T1000 (cell line): ENCODE measurements at places on chromosomes 16 and 17.

- no peak for DNase-seq
Observed at GRCh38 chr16:85057212-85057889, 29.8 kb downstream of the KIAA0513 start.

DNA sequence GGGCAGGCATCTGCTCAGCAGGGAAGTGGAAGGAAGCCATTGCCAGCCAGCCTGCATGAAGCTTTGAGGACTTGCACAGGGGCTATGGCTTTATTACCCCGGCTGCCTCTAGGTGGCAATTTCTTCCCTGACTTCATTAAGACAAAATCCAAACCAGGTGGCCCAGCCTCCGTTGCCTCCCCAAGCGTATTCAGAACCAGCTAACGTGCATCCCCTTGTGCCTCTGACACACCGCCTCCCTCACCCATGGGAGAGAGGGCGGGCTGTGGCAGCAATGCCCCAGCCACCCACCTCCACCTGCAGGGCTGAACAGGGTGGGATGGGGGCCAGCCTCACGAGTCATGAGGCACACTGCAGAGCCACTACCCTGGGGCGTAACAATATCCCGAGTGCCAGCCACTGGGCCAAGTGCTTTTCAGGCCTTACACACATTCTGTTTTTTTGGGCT, 6.8 kb downstream of the KIFC3 start:
- DNase-seq = no peak

DNA sequence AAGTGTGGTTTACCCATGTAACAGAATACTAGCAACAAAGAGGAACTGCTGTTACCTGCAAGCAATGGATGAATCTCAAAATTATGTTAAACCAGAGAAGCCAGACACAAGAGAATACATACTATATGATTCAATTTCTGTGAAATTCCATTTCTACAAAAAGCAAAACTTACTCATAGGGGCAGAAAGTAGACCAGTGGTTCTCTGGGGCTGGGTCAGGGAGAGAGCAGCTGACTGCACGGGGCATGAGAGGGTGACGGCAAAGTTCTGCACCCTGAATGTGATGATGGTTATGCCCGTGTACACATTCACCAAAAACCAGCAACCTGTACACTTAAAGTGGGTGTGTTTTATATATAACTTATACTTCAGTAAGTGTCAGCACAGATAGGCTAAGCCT, 3.1 kb downstream of the ZNF843 start:
- no peak for DNase-seq

DNA sequence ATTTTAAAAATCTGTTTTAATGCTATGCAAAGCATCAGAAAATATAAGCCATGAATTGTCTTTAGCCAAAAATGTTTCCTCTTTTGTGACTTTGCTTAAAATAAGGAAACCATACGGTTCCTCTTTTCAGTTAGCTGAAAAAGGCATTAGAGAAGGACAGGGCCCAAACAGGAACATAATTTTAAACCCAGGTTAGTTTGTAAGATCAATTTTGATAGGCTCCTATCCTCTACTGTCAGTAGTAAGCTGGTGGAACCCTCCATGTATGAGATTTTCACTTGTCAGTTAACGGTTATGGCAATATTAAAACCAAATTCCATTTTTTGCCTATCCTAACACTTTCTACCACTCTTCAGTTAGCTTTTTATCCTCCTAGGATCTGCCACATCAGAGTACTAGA, 4.3 kb downstream of the EVI2B start:
- no peak for DNase-seq

GRCh38 chr17:76071531-76072147, 678 bp downstream of the SRP68 start:
- DNase-seq = no peak

DNA sequence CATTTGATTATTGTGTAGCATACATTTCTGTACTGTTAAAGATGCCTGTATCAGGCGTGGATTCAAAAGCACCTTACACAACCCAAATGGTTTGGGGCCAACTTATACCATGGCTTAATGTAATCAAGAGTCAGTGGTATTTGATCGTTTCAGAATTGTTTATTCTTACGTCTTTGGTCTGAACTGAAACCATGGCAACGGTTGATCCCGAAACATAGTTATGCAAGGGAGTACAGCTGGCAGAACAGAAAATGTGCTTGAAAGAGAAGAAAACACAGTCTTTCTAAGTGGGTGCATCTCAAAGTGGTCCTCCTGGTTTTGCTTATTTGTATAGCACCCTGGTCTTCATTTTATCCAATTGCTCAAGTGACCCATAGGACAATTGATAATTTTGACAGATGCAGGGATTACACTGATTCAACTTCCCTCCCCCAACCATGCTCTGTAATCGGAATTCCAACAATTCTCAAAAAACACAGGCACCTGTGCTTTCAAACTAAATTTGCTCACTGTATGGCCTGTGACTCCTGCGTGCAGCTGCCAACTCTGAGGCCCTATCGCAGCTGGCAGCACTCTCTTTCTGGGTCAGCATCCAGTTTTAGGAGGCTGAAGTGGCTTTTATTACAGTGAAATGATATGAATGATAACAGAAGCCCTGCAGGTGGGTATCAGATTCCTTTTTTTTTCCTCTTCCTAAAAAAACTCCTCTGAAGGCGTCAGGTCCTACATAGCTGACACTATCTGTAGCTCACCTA, 77.0 kb upstream of the AXIN2 start:
- no peak for DNase-seq

- DNase-seq = no peak
Observed at GRCh38 chr16:35149550-35149949, 1690.1 kb downstream of the TP53TG3F start.

DNA sequence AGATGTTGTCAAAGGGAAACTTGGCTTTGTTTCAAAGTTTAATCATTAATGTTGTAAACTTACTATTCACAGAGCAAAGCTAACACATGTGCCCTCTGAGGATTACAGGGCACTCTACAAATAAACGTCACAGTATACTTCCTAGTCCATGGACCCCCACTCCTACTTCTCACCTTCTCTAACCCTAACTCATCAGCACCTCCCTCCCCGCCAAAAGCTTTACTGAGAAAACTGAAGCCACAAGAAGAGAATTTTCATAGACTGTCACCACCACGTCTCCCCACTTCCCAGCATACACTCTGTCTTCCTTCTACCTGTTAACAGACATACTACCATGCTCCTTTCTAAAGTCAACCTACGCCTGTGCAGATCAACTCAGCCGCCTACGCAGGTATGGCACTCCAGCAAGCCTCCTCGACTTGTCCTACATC, 29.0 kb downstream of the HELZ start:
- no peak for DNase-seq

- no peak for DNase-seq
Observed at GRCh38 chr16:31224092-31224955, 7.4 kb upstream of the PYDC1 start.

GRCh38 chr16:74252329-74252728, 44.3 kb upstream of the PSMD7 start:
- no peak for DNase-seq

- no peak for DNase-seq
Observed at GRCh38 chr17:72294487-72294893, 173.7 kb downstream of the SOX9 start.

DNA sequence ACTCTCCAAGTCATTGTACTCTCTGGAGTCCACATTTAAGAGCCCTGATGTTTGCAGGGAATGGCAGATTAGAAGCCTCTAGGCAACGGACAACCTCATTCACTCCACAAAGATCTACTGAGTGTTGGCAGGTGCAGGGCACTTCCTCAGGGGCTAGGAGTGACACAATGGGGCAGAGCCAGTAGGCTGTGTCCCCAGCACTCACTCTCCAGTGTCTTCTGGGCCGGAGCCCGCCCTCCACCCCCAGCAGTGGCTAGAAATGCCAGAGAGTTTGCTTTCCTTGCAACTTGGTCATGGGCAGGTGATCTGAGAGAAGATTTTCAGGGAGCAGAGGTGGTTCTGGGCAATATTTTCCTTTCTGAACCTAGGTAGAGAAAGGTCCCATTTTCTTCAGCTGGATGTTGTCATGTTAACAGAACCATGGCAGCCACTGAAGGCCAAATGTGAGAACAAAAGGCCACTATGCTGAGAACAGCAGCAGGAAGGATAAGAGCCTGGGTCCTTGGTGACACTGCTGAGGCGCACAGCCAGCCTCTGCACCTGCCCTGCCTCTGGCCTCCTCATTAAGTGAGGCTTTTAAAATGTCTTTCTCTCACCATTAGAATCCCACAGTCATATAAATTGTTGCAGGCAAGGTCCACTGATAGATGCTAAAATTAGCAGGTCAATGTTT, 96.2 kb downstream of the USP31 start:
- DNase-seq = no peak

- DNase-seq = no peak
Observed at GRCh38 chr16:49129935-49130334, 151.7 kb downstream of the CBLN1 start.

- no peak for DNase-seq
Observed at GRCh38 chr16:84503751-84504395, 586 bp downstream of the MEAK7 start.

DNA sequence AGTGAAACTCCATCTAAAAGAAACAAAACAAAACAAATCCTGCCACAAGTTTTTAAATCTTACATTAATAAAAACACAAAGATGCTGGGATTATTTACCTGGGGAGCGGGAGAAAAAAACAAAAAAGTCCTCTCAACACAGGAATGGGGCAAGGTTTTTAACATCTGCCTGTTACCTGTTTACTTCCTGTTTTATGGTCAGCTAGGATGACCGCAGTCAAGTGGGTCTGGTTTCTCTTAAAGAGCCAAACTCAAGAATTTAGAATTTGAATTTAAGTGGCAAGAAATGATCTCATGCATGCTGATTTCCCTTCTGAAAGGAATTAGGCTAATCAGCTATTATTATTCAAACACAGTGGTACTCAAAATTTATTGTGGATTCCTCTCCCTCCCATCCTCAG, 39.7 kb upstream of the TBC1D3K start:
- DNase-seq = no peak

- DNase-seq = no peak
Observed at GRCh38 chr17:42289611-42290181, 1.4 kb downstream of the STAT5A start.

DNA sequence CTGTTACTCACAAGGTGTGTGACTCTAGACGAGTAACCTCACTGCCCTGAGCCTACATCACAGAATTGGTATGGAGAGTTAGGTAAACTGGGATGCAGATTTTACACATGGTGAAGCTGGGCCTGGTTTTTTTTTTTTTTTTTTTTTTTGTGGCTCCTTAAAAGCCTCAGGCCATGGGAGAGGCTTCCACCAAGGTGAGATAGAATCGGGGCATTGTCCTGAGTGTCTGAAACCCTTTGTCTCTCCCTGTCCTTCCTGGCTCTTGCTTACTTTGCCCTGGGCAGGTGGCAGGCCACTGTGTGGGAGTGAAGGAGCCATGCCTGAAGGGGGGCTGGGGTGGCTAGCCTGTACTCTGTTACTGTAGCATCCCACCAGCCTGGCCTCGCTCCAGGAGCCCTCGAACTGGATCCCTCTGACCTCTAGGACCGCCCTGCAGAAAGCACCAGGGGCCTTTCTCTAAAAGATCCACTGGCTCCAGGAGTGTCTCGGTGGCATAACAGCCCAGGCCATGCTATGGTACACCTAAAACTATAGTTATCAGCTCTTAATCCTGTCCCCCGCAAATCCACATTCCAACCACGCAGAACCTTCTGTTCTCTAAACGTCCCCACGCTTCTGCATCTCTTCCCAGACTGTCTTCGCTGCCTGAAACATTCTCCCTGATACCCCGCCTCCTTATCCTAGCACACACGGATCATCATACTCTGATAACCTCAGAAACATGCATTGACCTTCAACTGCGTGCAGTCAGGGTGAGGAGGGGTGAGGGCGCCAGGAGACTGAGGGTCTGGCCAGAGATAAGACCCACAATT, 1.7 kb upstream of the SLC13A2 start:
- DNase-seq = no peak

- no peak for DNase-seq
Observed at GRCh38 chr17:42759982-42760651, 910 bp upstream of the RAMP2 start.

DNA sequence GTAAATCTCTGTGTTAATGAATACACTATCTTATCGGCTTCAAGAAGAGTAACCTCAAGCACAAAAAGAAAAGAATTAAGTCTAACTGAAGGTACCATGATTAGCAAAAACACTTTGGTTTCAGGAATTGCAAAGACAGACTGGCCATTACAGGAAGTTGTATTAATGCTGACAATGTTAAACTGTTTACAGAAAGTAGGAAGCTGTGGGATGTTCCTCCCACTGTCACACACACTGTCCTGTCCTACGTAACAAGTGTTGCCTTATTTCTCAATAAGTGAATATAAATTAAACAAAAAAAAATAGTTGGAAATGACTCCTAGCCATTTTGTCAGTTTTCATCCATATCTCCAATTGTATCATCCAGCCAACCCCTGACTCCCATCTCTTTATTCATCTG, 8.6 kb downstream of the GNA13 start:
- no peak for DNase-seq

DNA sequence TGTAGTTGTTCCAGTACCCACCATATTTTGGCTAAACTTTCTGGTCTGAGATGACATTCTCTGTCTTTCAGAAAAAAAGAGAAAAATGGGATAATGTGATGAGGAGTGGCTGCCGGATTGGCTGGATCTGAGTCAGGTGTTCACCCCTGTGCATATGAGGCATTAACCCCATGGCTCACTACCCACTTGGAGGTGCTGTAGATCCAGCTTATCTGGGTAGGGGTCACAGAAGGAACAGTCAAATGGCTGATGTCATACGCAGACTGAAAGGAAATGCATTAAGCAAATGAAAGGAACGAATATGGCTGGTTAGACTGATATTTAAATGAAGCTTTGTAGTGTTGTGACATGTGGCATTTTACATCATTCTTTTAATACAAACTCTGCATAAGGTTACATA, 17.3 kb downstream of the MAP2K6 start:
- DNase-seq = no peak

DNA sequence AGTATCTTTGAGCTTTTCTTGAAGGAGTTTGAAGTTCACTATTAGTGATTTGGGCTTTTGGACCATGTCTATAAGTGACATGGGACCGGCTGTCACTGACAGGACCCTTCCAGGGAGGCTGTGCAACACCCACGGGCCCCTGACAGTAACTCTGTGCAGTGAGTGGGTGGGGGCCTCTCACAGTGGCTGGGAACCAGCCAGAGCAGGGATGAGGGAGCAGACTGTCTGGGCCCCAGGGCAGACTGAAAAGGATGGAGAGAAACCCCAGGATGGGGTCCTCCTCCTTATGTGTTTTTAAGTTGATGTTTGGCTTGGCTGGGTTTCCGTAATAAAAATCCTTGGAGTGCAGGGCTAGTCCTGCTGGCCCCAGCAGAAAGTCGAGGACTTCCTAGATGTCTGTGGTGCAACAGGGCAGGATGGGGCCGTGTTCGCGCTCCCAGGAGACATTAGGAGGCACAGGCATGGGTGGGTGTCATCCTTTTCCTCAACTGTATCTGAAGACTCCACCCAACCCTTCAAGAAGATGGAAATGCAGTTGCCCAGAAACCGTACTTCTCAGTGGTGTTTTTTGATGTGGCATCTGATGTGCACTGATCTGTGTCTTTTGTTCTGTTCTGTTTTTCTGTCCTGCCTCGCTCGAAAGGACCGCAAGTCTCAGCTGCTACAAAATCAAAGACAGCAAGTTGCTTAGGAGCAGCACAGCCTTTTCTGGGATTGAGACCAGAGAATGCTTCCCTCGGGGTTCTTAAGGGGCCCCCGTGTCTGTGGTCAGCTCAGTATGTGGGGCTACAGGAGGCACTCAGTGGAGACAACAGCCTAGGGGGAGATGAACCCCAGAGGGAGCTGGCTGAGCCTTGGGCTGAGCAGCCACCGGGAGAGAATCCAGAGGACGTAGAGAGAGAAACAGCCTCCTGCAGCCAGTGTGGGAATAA, 24.2 kb downstream of the PLD6 start:
- DNase-seq = no peak

- DNase-seq = no peak
Observed at GRCh38 chr17:661509-661908, 53.1 kb downstream of the VPS53 start.

- no peak for DNase-seq
Observed at GRCh38 chr16:84036982-84037425, 5.6 kb downstream of the SLC38A8 start.
